Ureter (tissue), 1 donor: ENCODE measurements at places on chromosomes 4 and X.

DNA sequence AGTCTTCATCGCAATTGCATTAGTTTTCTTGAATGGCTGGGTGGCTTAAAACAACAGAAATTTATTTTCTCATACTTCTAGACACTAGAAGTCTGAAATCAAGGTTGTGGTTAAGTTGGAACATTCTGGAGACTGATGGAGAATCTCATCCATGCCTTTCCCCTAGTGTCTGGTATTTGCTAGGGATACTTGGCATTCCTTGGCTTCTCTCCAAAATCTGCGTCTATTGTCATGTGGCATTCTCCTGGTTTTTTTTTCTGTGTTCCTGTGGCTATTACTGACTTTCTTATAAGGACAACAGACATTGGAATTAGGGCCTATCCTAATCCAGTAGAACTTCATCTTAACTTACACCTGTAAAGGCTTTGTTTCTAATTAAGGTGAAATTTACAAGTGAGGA, 272.8 kb upstream of the EPHA5 start:
- DNase-seq = no peak

GRCh38 chr4:76984788-76985211, 35.2 kb downstream of the SEPTIN11 start:
- peak; percentile 51 for DNase-seq

GRCh38 chr4:165415910-165416309, 37.1 kb downstream of the CPE start:
- no peak for DNase-seq

- no peak for DNase-seq
These were observed 19.8 kb upstream of the ATXN3L start for GRCh38 chrX:13339607-13340006.

DNA sequence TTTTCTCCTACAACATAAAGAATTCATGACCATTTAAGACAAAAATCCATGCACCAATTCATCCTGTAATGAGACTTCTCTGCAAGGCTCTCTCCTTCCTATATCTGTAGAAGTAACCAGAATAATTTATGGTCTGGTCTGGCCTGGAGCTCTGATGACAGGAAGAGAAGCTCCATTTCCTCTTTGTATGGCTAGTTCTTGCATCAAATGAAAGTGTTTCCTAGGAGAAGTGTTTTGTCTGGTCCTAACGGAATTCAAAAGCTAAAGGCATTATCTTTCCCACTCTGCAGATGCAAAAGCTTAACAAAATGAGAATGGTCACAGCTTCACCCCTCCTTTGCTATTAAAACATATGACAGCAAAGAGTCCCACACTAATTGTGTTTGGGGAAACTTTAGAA, 55.1 kb downstream of the SPATA18 start:
- no peak for DNase-seq

DNA sequence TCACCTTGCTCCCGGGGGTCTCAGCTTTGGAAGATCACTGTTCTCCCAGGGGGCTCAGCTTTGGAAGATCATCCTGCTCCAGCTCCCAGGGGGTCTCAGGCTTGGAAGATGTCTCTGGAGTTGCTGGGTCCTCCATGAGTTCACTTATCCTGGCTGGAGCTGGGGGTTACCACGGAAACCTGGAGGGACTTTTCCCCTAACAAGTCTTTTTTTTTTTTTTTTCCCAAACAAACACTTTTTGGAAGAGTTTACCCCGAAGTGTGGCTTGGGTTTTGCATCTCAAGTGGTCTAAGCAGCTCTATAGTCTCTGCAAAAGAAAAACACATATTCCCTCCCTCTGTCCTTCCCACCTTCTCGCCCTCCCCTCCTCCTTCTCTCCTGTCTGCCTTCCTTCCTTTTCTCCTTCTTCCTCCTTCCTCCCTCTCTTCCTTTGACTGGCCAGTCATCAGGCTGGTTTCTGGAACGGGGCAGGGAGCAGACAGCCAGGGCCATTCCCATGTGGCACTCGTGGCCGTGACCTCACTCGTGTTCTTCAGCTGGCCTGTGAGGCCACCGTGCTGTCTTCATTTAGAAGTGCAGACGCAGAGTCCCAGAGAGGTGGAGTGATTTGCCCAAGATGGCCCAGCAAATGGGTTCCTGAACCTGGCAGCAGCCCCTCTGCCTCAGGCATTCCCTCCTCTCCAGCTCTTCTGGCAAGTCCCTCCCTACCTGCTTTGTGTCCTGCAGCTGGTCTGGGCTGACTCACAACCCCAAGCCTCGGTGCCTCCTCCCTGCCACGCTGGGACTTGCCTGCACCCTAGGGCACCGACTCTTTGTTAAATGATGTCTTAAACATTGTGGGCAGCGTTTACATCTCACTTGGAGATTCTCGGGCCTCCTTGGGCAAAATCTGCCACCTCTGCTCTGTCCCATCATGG, 25.9 kb upstream of the HMX1 start:
- no peak for DNase-seq

DNA sequence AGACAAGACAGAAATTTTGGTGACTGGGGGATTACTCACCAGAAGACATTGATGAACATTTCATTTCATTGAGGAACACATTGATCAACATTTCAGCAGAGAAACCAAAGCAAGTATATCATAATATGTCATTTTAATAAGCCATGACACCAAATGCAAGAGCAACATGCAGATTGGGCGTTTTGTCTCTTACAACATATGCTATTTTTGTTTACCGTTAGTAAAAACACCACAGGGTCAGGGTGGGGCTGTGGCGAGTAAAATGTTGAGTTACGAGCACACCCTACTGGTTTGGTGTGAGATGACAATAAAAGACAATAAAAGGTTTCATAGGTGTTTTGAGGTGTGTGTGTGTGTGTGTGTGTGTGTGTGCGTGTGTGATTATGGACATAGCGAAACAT, 294.5 kb downstream of the PDGFC start:
- DNase-seq = no peak

- no peak for DNase-seq
These were observed 21.0 kb downstream of the FNIP2 start for GRCh38 chr4:158789853-158790252.

DNA sequence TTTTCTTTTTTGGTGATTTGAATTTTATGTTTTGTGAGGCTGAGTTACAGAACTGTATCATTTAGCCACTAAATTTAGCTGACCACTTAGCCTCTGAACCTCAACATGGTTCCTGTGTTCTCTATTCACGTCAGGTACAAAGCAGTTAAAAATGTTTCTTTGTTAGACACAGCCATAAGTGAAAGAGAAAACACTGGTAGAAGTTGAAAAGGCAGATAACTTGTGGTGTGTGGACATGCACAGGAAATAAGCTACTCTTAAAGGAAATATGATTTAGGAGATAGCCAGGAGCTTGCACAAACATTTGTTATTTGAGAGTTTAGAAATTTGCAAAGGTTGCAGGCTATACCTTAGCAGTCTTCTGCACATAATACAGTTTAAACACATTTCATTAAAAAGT, 171.0 kb upstream of the RPS6KA3 start:
- no peak for DNase-seq

DNA sequence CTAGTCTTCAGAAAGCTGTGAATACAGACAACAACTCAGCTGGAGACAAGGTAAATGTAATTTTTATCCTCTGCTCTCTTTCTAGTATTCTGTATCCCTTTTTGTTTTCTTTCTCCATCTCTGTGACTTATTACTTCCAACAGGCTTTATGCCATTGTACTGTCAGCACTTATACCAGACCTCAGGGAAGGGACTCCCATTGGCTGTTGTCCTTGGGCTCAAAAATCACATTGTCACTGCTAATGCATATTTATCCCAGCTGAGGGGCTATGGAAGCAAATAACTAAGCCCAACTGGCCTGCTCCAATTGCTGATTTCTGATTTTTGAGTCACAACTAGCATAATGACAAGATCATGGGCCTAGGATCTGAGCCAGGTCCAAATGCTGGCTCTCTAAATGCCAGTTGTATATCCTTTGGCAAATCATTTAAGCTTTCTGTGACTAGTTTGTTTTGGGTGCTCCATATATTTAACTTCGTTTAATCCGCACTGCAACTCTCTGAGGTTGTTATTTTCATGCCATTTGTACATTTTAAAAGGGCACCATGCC, 395.1 kb upstream of the GNPDA2 start:
- DNase-seq = no peak

DNA sequence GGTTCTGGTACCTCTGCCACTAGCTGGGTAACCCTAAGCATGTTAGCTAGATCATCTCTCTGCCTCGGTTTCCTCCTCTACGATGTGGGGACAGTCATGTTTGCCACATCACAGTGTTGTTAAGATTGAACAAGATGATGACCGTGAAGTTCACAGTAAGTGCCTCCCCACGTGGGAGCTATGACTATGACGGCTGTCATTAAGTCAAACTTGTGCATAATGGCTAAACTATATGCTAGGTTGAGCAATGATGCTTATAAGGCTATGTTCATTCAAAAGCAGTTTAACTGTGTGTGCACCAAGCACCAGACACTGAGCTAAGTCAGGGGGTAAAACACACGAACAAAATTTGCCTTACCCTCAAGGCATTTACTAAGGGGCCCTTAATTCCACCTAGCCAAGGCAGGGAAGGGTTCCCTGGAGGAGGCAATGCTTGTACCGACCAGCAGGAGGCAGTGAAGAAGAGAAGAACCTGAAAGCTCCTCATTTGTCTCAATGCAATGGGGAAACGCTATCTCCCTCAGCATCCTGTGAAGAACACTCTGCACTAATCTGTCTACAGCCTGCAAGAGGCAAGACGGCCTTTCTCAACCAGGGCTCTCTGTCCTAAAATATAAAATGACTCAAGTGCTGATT, 52.9 kb downstream of the MAP7D2 start:
- no peak for DNase-seq

DNA sequence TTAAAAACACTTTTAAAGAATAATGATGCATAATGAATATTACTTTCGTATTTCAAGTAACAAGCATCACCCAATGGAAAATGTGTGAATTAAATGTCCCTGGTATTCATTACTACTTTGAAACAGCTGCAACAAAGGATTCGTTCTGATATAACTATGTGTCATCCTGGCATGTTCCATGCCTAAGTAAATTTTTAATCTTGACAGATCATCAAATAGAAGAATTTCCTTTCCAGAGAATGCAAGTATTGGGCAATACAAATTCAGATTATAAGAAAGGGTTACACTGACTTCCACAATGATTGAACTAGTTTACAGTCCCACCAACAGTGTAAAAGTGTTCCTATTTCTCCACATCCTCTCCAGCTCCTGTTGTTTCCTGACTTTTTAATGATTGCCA, 105.3 kb downstream of the SPCS3 start:
- DNase-seq = no peak

- DNase-seq = no peak
These were observed 28.0 kb downstream of the CCNG2 start for GRCh38 chr4:77184974-77185373.

DNA sequence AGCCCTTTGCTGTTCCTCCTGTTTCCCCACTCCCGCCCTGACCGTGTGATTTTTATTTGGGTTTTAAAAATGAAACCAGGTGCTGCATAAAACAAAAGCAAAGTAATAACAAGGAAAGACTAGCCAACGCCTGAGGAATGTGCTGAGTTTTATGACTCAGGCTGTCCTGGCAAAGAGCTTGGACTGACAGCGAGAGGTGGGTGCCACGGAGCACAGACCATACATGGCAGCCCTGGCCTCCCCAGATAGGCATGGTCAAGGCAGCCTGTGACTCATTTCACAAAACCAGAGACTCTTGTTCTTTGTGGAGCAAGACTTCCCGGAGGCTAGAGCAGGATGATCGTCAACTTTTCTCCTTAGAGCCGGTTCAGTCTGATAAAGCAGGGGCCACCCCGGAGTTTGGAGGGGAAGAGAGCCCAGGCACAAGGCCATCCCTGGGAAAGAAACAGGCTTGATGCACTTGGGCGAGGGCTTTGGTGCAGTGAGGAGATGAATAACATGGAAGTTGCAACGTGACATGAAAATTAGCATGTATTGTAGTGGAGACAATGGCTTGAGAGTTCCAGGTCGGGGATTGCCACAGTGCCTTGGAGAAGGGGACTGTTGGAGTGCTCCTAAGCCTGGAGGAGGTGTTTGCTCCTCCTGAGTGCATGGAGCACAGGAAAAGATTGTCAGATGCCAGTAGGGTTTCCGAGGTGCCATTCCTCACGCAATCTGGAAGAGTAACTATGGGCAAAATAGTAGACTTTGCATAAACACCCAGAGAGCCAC, 54.8 kb downstream of the C4orf51 start:
- peak; percentile 81 for DNase-seq

GRCh38 chr4:82362565-82362964, 11.2 kb downstream of the HNRNPD start:
- no peak for DNase-seq

GRCh38 chr4:79211490-79211889, 114.4 kb downstream of the NAA11 start:
- DNase-seq = no peak

- no peak for DNase-seq
These were observed 37.8 kb upstream of the NHSL2 start for GRCh38 chrX:71872542-71873458.

GRCh38 chrX:120372667-120373370, 10.9 kb downstream of the ATP1B4 start:
- no peak for DNase-seq

DNA sequence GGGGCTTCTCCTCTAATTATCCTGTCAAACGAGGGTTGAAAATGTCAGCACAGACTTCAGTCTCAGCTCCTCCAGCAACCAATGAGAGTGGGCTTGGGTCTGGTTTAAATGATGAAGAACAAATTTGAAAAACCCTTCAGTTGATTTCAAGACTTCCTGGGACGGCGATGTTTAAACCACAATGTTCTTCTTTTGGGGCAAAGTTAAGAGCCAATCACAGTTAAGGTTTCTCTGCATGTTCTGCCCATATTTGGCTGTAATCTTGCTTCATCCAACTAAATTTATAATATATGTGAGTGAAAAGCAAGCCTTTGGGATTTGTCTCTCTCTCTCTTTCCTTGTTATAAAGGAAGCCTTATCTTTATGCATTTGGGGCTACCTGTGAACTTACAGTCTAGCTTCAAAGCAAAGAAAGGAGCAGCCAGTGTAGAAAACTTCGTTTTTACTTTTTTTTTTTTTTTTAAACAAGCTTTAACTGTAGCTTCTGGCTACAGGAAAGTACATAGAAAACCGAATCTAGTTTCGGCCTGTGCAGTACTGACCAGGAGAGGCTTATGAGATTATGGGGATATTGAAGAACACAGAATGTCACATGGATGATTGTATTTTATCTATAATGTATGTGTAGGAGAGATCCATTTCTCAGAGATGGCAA, 46.8 kb upstream of the FAM9C start:
- no peak for DNase-seq

DNA sequence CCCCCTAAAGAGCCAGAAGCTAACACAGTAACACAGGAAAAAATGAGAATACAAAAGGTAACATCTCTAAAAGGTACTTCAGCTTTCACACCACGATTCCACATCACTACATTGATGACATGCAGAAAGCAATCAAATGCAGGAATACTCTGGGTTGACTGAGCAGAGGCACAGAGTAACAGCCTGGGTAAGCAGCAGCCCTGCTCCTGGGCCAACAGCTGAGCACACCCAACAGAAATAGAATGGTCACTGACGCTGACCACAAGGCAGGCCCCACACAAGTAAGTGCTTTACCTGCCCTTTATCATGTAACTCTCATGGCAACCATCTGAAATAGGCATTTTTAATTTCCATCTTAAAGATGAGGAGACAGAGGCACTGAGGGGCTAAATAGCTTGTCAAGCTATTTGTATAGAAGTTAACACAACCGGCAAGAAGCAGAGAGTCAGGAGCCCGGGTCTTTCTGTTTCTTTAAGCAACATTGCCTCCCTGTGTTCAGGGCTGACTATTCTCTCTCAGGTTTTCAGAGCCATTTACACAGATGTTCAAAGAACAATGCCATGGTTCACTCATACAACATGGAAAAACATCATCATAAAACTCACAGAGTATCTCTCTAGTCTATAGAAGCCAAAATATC, 168.9 kb downstream of the ZNF674 start:
- no peak for DNase-seq
